ENCODE measurements at places on chromosomes 2 and 18. TPM values are rescaled to one million over a fixed set of nuclear protein-coding genes. Genes with fewer than 3 reads are reported as not detected.

Gene SLC8A1
- total RNA-seq = 12.9 TPM

- DNase-seq = no peak
Observed at GRCh38 chr2:158507141-158507540, 50.4 kb downstream of the PKP4 start.

GRCh38 chr2:182522405-182522896 lies 95.6 kb upstream of the PDE1A start:
- DNase-seq = peak; percentile 77

DNA sequence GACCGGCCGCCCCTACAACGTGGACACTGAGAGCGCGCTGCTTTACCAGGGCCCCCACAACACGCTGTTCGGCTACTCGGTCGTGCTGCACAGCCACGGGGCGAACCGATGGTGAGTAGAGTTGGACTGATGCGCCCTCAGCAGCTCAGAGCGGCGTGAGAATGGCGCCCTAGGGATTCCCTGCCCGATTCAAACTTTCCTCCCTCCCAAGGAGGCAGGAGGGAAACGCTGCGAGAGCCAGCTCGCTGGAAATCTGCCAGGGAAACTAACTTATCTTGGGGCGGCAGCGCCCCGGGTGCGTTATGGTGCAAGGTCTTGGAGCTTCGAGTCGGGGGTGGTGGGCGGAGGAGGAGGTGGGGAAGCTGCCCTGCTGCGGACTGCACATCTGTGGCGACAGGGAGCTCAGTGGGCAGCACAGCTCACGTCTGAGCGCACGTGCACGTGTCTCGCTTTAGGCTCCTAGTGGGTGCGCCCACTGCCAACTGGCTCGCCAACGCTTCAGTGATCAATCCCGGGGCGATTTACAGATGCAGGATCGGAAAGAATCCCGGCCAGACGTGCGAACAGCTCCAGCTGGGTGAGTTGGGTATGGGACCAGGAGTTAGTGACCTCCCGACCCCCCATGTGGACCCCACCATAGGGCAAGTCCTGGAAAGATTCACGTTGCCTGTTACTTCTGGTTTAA lies 697 bp downstream of the ITGA4 start:
- no peak for DNase-seq

GRCh38 chr2:10826026-10826425 lies 13.4 kb upstream of the PDIA6 start:
- no peak for DNase-seq

Gene IL1F10
- total RNA-seq = not detected

- no peak for DNase-seq
Observed at GRCh38 chr18:61352611-61353010, 19.4 kb downstream of the CDH20 start.

Gene CNGA3
- not detected for total RNA-seq

Gene RFX8
- total RNA-seq = not detected

Gene DNER
- total RNA-seq = 1.2 TPM

DNA sequence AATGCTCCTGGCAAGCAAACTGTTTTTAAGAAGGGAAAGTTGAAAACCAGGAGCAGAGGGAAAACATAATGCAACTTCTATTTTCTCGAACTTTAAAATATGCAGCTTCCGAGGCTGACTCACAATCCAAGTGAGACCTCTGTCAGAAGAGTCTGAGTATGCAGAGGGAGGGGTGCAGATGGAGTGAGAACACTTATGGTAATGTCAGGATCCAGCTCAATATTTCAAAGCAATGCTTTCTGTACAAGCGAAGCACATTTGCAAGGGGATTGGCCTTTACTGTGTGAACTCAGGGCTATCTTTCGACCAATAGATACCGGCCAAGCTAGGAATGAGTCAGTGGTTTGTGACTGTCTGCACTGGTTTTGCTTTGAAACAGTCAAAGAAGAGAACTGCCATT lies 242.7 kb downstream of the CNTNAP5 start:
- no peak for DNase-seq

- DNase-seq = peak; percentile 38
Observed at GRCh38 chr2:73701968-73702665, 35.0 kb downstream of the TPRKB start.

Gene REG3G
- not detected for total RNA-seq

DNA sequence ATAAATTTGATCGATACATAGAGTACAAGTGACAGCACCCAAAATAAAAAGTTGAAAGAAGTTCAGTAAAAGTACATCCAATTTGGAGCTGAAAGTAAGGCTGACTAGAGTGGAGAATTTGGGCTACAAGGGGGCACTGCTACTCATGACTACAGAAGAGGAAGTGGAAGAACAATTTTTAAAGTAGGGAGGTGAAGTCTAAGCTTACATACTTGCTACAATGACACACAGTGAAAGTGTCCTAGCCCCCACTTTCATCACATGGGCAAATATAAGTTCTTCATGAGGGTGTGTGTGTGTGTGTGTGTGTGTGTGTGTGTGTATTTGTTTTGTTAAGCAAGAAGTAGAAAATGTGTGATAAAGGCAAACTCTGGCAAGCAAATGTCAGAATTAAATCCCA lies 45.7 kb downstream of the MAP3K2 start:
- no peak for DNase-seq

Gene EMX1
- 0.35 TPM for total RNA-seq

DNA sequence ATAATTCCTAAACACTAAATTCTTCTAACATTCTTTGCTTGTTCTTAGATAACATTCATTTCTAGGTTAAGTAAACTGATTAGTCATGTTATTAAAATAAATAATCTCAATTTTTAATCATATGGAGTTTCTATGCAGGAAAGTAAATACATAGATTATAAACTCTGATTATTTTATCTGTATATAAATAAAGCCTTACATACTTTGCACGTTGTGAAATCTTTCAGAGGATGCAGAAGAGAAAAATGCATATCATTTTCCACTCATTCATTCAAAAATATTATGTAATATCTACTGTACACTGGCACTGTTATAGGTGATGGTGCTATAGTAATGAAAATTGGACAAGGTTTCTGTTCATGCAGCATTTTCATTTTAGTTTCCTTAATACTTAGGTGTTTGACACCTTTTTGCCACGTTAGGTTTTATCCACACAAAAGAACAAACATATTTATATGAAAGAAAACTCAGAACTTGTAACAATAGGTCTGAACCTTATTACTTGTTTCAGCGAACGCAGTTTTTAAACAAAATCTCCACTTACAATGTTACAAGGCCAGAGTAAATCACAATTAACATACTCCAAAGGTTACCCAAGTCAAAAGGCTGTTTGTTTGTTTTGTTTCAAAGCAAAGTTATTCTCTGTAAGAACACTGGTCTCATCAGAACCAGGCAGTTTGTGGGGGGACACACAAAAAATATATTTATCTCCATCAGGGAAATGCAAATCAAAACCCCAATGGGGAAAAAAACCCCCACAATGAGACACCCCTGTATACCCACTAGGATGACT lies 27.4 kb downstream of the ADAM17 start:
- DNase-seq = no peak

DNA sequence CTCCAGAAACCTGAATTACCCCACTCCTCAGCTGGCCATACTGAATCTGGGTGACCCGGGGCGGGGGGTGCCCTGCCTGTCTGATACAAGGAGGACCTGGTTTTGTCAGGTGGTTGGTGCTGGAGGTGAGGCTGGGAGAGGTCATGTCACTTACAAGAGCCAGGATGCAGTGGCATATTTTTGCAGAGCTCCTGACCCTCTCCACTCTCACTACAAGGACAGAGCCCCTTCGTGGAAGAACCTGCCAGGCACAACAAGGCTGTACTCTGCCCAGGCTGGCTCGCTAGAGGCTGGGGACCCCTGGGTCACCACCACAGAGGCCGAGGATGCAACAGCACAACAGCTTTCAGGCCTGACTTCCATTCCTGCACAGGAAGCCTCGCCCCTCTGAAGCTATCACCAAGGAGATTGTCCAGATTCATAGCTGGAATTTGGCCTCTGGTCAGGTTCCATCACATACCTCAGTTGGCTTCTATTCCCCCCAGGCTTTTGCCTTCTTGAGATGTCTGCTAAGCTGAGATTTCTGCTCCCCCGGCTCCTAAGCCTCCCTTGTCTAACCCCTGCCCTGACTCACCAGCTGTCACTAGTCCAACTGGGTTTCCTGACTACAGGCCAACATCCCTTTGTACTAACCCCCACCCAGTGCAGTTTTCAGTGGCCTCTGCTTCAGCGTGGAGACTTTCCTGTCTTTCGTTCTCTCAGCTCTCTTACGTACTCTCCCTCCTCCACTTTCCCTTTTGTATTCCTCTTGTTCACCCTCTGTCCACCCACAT lies 132.5 kb upstream of the EPAS1 start:
- DNase-seq = peak; percentile 85

GRCh38 chr2:65353046-65353445 lies 79.4 kb downstream of the SPRED2 start:
- no peak for DNase-seq

All from renal cortical epithelial cell (primary cell).